Activated T-helper 2 cell treated with anti-CD3 and anti-CD28 coated beads, Interferon-gamma antibody, Interleukin-2, Interleukin-4, amounts not matched to agents 10 μg/mL and 5 μg/mL and 100 μg/mL, durations not matched to agents 14 hours and 24 hours and 36 hours (primary cell): ENCODE measurements at places on chromosomes 6 and 20. TPM values are rescaled to one million over a fixed set of nuclear protein-coding genes. Genes with fewer than 3 reads are reported as not detected.

The IMPG1 gene
- total RNA-seq, result not detected in 2 replicates

- H3K4me1 ChIP-seq, result no peaks in the 10 kb centered on the region
- H3K27ac ChIP-seq, result no peak overlapping the region
- H3K4me3 ChIP-seq, result no peak overlapping the region
- H3K36me3 ChIP-seq, result no peaks in the 10 kb centered on the region
- H3K27me3 ChIP-seq, result no peaks in the 10 kb centered on the region
- DNase-seq, result no peak
Observed at GRCh38 chr6:49892280-49892679, 25.9 kb upstream of the CRISP1 start.

The CALHM5 gene
- not detected in 2 replicates for total RNA-seq

DNA sequence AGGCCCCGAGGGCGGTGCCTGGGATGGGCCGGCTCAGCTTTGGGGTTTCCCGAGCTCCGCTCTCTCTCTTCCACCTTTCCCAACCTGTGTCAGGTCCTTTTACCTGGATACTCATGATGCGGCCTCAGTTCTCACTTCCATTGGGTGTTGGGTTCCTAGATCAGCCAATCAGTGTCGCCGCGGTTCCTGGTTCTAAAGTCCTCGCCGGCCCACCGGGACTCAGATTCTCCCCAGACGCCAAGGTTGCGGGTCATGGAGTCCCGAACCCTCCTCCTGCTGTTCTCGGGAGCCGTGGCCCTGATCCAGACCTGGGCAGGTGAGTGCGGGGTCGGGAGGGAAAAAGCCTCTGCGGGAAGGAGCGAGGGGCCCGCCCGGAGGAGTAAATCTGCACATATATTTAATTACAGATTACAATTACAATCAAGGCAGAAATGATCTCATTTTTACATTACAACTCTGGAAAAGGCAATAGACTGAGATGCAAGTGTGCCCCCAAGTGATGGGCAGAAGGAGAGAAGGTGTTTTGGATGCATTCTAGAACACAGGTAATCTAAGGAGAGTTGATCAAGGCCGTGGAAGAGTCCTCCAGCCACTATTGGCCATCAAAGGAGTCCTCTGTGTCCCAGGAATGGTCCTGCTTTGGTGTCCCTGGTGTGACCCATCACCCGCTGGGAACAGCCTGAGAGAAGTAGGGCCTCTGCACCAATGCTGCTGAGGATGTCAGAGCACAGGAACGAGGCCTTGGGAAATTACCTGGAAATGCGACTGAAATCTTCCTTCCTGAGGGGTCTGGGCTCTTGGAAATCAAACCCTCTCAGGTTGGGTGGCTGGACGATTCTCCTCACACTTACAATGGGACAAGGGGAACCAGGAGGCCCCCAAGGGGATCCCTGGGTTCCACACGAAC lies 34.7 kb upstream of the MICB start:
- H3K4me1 ChIP-seq, result peaks cover 52% of the 10 kb centered on the region
- peaks cover 49% of the 10 kb centered on the region for H3K36me3 ChIP-seq
- DNase-seq, result peak; percentile 85
- H3K4me3 ChIP-seq, result peak overlapping the region; percentile 100
- peak overlapping the region; percentile 90 for H3K27ac ChIP-seq
- peaks cover 9% of the 10 kb centered on the region for H3K27me3 ChIP-seq

DNA sequence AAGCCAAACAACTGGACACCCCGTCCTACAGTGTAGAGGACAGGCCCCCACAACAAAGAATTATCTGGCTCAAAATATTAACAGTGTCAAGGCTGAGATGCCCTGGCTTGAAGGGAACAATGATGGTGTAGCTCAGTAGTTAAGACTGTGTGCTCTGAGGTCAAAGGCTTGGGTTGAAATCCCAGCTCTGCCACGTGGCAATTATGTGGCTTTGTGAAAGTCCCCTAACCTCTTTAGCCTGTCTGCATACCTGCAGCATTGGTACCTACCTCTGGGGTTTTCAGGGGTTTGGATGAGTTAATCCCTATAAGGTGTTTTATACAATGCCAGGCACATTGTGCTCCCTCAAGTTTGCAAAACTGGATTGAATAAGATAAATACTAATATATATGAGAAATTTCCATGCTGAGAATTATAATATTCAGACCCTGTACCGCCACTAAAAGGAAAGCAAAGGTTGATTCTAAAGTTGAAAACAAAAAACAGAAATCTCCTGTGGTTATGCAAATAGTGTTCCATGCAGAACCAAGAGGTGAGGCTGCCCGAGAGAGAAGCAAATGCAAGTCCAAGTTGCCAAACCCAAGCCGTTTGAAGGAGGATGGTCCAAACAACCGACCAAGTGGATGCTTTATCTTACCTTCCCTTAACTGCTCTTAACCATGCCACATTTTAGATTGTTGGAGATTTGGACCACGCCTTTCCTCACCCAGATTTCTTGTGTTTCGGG lies 199.8 kb downstream of the NFATC2 start:
- no peaks in the 10 kb centered on the region for H3K36me3 ChIP-seq
- DNase-seq, result no peak
- H3K27me3 ChIP-seq, result peaks cover 8% of the 10 kb centered on the region
- H3K27ac ChIP-seq, result no peak overlapping the region
- H3K4me3 ChIP-seq, result no peak overlapping the region
